ENCODE measurements at places on chromosomes 1 and 21. TPM values are rescaled to one million over a fixed set of nuclear protein-coding genes. Genes with fewer than 3 reads are reported as not detected.

RPS6KA1 gene
- 19.3 TPM for total RNA-seq

INKA2 gene
- total RNA-seq, result not detected

SPRR2B gene
- not detected for total RNA-seq

TTC24 gene
- total RNA-seq, result not detected

SPATA46 gene
- total RNA-seq, result not detected

AMPD1 gene
- not detected for total RNA-seq

Measured in SK-MEL-5 (cell line).